Activated CD4-positive, alpha-beta T cell treated with anti-CD3 and anti-CD28 coated beads, Interleukin-2, amount 50 U/mL, for 4 hours (primary cell): ENCODE measurements at places on chromosomes 5 and 9.

DNA sequence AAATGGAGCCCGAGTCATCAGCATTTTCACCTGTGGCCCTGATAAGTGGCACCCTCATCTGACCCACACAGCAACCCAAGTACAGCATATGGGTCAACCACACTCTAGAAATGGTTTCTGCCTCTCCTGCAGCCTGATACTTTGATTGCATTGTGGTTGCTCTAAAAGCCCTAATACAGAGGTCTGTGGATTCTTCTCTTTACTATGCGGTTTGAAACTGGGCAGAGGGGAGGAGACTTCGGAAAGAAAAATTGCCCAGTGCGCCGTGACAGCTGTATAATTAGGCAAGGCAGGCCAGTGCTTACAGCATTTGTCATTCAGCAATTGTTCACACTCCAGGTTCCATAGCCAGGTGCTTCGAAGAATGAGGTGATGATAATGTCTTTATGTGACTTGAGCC lies 361.0 kb downstream of the NFIB start:
- DNase-seq: no peak

DNA sequence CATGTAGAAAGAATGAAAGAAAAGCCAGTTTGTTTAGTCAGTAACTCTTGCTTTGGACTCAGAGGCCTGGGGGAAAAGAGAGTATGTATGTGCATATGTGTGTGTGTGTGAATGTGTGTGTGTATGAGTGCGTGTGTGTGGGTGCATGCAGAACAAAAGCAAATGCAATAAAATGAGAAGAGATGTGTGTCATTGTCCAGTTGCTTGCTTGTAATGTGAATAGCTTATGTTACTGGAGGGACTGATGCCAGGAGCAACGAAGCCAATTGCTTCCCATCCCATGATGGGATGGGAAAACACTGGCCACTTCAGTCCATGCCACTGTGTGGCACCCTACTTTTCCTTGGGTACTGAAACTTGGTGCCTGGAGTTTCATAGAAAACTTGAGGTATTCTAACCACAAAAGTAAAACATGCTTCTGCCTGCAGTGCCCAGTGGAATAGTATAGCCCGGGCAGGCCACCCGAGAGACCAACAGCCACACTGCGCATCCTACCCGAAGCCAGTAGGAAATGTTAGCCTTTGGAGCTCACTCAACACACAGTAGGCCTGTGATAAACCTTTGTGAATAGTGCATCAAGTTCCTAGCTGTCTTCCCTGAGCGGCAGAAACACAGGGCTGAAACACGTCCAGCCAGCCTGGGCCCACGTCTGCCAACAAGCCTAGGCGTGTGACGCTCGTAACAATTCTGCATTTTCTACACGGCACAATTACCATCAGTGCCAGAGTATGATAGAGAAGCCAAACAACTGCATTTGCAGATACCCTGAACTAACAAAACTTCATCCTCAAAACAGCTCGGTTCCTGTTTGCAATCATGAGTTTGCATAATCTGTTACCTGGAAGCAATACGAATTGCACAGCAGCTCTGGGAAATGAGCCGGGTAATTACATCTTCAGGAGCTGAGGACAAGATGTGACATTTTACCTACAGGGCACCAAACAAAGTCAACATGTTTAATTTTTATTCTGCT lies 198.1 kb downstream of the SYK start:
- no peak for DNase-seq

DNA sequence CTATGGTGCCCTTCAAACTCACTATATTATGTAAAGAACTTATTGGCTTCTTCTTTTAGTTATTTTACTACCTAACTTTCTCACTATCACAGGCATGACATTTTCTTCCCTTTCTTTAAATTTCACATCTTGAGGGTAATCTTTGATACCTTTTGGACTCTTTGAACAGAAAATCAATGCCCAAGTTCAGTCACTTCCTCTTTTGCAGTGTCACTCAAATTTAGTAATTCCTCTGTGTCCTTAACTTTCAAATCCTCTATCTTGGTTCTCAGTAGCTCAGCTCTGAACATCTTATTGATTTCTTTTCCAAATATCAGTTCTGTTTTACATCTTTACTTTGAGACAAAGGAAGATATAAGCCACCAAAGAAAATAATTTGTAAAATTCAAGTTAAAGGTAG lies 25.5 kb downstream of the CNTLN start:
- DNase-seq: no peak

DNA sequence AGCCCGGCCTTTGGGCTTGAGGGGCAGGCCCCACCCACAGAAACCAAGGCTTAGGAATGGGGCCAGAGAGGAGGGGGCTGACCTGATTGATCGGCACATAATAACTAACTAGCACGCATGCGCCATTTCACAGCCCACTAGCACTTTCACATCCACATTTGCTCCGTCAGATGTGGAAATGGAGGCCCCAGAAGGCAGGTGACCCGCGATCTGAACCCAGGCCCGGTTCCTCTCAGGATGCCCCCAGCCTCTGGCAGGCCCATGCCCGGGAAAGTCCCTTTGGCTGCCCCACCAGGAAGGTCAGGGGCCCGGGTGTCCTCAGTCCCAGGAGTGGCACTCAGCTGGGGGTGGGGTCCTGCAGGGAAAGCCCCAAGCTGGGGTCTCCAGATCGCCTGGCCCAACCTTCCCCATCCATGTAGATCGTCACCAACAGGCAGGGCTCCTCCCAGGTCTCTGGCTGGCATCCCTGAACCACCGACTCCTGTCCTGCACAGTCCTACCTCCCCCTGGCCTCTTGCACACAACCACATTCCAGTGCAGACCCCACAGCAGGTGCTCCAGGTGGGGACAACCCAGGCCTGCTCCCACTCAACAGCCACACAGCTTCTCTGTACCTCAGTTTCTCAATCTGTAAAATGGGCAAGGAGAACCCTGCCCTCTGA lies 46.7 kb downstream of the VAV2 start:
- DNase-seq: no peak

DNA sequence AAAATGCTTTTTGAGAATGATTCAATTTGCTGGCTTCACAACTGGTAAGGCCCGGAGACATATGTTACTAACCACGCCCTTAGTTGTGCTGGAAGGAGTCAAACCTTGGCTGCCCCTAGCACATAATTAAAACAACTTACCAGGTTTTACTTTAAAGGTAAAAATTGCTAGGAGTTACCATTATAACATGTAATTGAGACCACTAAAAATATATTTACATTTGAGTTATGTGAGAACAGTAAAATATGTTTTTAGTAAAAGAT lies 435.6 kb upstream of the CDH9 start:
- DNase-seq: no peak

- DNase-seq: no peak
Measured at GRCh38 chr9:112203536-112203935, 28.4 kb upstream of the SUSD1 start.
